Stimulated activated CD4-positive, alpha-beta T cell treated with anti-CD3 and anti-CD28 coated beads, Interleukin-15, amount 100 ng/mL, for 1 hour (primary cell): ENCODE measurements at places on chromosomes 12 and 14.

GRCh38 chr12:107178776-107179175 is 85.4 kb upstream of the CRY1 start:
- DNase-seq, result no peak

- DNase-seq, result no peak
Observed at GRCh38 chr12:22399464-22400180, 65.1 kb upstream of the ST8SIA1 start.

DNA sequence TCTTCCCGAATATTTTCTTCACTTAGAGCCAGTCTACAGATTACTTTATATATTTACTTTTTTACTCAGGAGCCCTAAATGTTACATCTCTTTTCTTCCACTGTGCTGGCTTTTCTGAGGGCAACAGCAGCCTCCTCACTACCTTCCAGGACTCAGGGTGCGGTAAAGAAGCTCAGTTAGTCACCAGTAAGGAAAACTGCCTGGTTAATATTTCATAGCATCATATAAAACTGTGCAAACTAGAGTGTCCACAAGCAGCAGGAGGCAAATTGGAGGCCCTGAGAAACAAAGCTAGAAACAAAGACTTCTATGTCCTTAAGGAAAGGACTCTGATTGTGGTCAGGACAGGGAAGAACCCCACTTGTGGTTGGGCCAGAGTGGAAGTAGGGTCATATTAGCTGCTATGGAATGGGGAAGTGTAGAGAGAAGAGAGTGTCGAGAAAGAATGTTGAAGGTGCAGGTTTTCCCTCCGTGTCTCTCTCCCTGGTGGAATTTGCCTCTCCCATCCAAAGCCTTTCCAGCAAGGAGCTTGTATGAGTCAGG is 220.1 kb downstream of the SLC15A4 start:
- DNase-seq, result no peak

GRCh38 chr12:20805921-20806320 is 4.6 kb upstream of the SLCO1B3 start:
- DNase-seq, result no peak

GRCh38 chr12:98935847-98936246 is 290.8 kb downstream of the APAF1 start:
- DNase-seq, result no peak

GRCh38 chr14:104116756-104117340 is 21.5 kb upstream of the KIF26A start:
- DNase-seq, result no peak

GRCh38 chr12:111624540-111624939 is 25.4 kb upstream of the ATXN2 start:
- DNase-seq, result no peak

- DNase-seq, result no peak
Observed at GRCh38 chr12:70402597-70402996, 36.5 kb downstream of the KCNMB4 start.
